ENCODE measurements at places on chromosomes 1 and 21. TPM values are rescaled to one million over a fixed set of nuclear protein-coding genes. Genes with fewer than 3 reads are reported as not detected.

The LAD1 gene
- total RNA-seq, result not detected

The MIXL1 gene
- not detected for total RNA-seq

The HPCAL4 gene
- total RNA-seq, result not detected

The KRTAP15-1 gene
- total RNA-seq, result not detected

The PCP4L1 gene
- total RNA-seq, result 3.0 TPM

The SLAMF7 gene
- total RNA-seq, result 0.81 TPM

The RSPO1 gene
- 1.2 TPM for total RNA-seq

DNA sequence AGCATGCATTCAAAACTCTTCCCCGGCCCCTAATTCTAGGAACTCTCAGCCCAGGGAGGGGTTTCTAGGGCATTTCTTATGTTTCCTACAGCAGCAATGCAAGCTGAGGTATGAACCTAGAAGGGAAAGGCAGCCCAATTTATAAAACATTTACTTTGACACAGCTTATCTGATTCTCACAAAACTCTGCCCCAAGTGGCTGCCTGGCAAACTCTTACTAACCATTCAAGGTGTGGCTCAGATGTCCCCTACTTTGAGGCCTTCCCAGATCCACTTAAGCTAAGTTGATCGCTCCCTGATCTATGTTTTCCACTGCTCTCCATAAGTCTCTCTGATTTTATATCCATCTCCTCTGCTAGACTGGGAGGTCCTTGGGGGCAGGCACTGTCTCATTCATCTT lies 35.4 kb downstream of the AK2 start:
- DNase-seq, result no peak

- no peak for DNase-seq
Measured at GRCh38 chr1:11337580-11338073, 64.6 kb downstream of the UBIAD1 start.

DNA sequence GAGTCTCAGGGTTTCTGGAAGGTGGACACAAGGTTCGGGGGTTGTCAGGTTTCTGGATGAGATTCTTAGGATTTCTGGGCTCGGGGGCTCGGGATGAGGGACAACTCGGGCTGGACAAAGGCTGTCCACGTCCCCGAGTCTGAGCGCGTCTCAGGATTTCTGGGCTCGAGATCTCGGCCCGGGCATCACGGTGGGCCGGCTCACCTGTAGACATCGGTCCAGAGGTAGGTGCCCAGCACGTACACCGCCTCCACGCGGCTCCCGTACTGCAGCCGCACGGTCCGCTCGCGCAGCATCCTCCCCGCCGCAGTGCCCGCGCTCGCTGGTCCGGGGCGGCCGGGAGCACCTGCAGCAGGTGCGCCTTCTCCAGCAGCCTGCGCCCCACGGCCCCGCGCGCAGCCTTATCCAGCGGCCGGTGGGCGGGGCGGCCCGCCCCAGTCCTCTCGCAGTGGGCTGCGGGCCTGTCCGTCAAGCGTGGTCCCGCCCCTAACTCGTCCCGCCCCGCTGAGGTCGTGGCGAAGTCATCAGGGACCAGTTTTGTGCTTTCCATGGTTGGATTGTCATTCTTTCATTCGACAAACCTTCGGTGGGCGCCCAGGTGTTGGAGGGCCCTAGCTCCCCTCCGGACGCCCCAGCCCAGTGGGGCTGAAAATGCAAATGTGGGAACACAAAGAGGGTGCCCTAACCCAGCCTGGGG lies at the start of gene PADI2:
Gene PADI2, minus strand, starts transcription at position 376 of the 697 bp plus-strand sequence. Its CDS starts 80 bp downstream, at position 296.
- DNase-seq, result peak; percentile 93

DNA sequence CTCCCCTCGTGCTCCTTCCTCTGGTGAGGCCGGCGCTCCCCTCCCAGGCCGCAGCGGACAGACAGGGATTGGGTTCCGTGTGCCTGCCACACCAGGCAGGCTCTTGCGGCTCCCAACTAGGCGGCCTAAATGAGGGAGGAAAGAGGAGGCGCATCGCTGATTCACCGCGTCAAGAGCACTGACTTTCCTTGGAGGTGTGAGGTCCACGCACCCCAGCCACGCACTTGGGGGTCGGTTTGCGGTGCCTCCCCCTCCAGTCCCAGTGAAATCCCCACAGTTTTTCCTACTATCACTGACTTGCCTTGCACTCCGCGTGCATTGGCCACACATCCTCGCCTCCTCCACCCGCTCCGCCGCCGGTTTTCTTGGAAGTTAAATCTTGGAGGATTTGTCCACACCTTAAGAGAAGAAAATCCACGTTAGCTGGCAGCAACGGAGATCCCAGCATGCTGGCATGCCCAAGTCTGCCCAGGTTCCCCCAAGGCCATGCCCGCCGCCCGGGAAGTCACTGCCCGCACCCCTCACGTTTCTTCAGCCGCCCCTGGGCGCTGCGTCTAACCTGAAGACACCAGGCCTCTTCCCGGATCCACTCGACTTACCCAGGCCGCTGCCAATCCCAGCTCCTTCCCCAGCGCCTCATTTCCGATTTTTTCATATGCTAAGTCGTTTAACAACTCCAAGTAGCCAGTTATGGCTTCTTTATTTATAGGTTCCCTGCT lies 1.1 kb upstream of the FOXD3 start:
- no peak for DNase-seq

DNA sequence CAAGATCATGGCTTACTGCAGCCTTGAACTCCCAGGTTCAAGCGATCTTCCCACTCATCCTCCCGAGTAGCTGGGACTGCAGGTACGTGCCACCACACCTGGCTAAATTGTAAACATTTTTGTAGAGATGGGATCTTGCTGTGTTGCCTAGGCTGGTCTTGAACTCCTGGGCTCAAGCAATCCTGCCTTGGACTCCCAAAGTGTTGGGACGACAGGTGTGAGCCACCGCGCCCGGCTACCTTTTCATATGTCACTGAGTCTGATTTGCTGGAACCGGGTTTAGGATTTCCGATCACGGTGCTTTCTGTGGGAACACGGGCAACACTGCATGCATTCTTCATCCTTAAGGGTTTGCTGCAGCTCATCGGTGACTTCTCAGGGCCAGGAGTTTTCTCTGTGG lies 32.2 kb upstream of the PCBP3 start:
- DNase-seq, result peak; percentile 56

- no peak for DNase-seq
Measured at GRCh38 chr1:21335750-21336224, 45.5 kb upstream of the ECE1 start.

GRCh38 chr1:20589331-20590278 lies 708 bp downstream of the CDA start:
- peak; percentile 94 for DNase-seq

Data from posterior vena cava (tissue), 2 donors.